ENCODE measurements at places on chromosomes 7 and 10.

DNA sequence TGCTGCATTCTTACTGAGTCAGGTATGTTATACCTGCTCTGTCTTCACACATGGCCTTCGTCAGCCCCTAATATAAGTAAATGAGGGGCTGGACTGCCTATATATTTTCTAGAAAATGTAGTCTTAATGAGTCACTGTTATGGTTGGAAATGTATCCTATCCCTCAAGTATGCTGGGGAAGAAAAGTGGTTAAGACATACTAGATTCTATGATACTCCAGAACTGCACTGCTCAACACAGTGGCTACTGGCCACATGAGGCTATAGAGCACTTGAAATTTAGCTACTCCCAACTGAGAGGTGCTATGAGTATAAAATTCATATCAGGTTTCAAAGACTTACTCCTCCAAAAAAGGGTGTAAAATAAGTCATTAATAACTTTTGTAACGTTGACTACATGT is 104.3 kb upstream of the STEAP1B start:
- no peak for DNase-seq

GRCh38 chr10:75640381-75640780 is 209.0 kb downstream of the LRMDA start:
- DNase-seq, result no peak

DNA sequence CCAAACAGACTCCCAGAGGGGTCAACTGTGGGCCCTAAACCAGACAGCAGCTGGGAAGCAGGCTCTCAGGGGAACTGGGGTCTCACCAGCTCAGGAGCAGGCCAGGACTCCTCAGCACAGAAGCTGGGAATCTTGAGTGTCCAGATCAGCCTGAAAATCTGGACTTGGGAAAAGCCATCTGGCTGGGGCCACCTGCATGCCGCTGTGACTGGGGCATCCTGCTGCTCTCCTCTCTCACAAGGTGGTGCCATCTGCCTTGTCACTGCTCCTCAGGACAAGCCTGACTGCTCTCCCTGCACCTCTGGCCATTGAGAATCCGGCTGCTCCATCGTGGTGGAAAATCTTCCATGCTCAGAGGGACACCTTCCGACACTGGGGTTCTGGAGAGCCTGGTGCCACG is 141.4 kb downstream of the PLPP4 start:
- no peak for DNase-seq

- DNase-seq, result no peak
Observed at GRCh38 chr7:108263425-108263824, 133.3 kb upstream of the LAMB4 start.

DNA sequence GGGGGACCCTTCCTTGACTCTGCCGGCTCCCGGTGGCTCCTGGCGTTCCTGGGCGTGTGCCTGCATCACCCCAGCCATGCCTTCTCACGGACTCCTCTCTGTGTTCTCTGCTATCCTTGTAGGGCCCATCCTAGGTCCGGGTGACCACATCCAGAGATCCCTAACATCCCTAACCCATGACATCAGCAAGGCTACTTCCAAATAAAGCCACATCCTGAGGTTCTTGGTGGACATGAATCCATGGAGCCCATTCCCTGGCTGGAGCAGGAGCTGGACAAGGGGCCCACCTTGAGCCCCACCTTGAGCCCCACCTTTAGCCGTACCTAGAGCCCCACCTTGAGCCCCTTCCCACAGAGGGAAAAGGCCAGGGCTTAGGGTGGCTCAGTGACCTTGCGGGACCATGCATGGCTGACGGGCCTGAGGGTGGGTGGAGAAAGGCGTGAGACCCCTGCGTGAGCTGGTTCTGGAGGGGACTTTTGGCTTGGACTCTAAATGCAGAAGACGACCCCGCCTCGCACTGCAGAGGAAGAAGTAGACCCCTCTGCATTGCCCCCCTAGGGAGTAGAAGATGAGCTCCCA is 58.5 kb upstream of the INPP5A start:
- DNase-seq, result no peak

DNA sequence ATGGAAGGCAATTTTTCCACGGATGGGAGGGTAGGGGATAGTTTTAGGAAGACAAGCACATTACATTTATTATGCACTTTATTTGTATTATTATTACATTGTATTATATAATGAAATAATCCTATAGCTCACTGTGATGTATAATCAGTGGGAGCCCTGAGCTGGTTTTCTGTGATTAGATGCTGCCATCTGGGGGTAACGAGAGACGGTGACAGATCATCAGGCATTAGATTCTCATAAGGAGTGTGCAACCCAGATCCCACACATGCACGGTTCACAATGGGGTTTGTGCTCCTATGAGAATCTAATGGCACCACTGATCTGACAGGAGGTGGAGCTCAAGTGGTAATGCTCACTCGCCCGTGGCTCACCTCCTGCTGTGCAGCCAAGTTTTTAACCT is 103.9 kb upstream of the STK17A start:
- DNase-seq, result no peak

DNA sequence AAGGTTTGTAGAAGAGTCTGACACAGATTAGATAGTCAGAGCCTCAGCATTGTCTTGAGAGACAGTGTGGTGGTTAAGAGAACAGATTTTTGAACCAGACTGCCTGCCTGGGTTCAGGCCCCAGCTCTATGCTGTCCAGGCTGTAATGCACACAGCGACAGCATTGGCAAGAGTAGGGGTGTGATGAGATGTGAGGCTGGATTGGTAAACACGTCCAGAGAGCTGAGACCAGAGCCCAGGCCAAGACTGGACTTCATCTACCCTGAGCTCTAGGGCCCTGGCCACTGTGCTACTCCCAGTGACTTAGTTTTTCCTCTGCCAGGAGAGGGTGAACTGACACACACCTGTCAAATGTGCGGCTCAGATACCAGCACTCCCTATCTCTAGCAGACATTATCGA is 360.4 kb downstream of the RPS24 start:
- DNase-seq, result no peak

DNA sequence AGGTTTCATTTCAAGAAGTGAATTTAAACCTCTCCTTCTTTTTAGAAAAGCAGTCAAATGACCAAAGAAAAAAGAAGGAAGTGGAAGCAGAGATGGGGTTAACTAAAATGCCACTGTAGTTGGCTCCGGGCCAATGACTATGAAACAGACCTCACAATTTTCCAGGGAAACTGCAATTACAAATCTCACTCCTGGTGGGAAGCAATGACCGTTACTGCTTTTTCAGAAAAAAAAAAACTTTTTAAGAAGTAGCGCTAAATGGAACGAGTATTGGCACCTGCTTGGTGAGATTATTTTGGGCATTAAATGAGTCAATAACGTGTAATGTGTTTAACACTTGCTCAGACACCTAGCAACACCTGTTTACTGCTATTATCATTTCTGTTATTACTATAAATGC is 1.2 kb downstream of the SFRP4 start:
- no peak for DNase-seq

DNA sequence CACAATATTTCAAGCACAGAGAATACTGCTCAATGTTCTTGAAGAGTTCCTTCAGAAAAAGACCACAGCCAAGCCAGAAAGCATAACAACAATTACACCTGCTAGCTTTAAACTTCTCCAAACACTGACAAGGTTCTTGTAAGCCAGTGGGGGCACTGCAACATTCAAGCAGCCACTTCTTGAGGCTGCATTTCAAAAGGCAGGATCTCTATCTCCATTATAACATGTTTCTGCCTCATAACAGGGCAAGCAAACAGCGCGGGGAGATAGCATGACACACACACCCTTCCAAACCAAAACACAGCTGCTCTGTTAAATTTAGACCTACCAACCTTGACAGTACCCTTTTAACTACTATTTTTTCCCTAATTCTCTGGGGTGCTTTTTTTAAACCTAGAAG is 30.8 kb downstream of the CHCHD3 start:
- peak; percentile 16 for DNase-seq

- DNase-seq, result no peak
Observed at GRCh38 chr7:16345979-16346958, 75.1 kb downstream of the CRPPA start.

DNA sequence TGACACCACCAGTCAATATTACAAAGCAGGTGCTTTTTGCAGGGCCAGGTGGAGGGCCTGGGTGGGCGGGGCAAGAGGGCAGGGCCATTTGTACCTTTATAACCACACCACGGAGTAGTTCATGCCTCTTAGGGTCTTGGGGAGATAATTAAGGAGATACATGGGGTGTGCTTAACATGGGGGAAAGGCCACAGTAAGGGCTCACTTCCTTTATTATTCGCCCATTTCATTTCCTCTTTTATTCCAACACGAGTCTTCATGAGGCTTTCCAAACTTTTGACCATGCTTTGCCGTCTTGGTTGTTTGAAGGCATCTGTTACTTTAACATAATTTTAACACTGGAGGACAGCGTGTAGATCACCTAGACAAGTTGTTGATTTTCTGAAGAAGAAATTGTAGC is 33.3 kb upstream of the LYZL2 start:
- no peak for DNase-seq

GRCh38 chr10:87503401-87503800 is 1.3 kb upstream of the MINPP1 start:
- DNase-seq, result no peak

DNA sequence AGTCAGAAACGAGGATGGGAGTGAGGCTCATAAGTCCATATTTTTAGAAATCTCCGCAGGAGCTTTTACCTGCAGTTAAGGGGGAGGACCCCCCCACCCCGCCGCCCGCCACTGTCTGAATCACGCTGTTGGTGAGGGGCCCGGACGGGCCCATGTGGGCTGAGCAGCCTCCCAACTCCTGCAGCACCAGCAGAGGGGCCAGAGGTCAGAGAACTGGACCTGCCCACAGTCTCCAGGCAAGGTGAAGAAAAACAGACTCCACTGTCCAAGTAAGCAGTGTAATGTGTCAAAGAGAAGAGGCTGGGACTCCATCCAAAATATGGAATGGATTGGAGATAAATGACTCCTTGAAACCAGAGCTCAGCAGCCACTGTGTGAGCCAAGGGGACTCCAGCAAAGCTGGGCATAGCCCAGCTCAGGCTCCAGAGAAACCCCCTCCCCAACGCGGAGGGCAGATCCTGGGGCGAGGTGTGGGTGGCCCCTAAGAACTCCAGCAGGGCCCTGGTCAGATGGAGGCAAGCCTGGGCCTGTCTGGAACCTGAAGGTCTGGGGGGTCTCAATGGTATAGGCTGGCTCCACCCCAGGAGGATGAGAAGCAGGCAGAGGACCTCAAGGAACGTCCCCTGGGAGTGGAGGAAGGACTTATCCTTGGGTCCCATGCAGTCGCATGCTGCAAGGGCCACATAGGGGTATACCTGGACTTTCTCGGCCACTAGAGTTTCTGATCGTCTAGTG is 128.5 kb upstream of the TNS3 start:
- no peak for DNase-seq

DNA sequence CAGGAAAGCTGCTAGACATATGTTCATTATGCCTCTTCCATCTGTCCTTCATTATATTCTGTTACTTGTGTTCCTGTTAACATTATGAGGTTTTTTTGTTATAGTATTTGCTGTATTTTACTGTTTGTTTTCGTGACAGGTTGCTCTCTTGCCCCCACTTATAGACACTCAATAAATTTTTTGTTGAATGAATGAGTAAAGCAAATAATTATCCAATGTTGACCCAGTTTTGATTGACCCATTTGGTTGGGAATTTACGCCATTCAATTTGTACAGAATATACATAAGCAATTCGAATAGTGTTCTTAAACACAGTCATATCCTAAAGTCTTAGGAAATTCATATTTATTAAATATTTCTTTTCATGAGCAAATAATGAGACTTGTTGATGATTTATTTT is 11.8 kb downstream of the CCSER2 start:
- DNase-seq, result no peak

GRCh38 chr7:17044861-17045260 is 163.1 kb upstream of the AGR3 start:
- DNase-seq, result no peak

GRCh38 chr10:97889461-97890265 is 40.0 kb downstream of the GOLGA7B start:
- peak; percentile 63 for DNase-seq

DNA sequence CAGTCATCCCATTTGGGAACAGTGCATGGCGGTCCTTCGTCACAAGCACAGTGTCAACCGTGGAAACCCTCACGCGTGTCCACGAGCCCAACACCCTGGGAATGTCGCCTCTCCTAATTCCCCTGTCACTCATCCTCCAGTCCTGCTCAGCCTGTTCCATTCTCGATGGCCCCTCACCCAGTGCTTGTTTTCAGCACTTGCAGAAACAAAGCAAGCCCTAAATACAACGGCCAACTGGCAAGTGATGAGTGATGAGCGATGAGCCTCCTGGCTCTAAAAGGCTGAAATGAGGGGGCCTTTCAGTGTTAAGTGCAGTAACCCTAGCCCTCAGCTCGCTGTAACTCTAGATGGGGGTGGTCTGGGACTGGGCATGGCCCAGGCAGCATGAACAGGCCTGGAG is 22.6 kb downstream of the NKX2-3 start:
- no peak for DNase-seq

GRCh38 chr10:61903221-61903927 is 1.9 kb downstream of the ARID5B start:
- DNase-seq, result no peak

- peak; percentile 46 for DNase-seq
Observed at GRCh38 chr10:30433730-30434272, at the start of gene MAP3K8. Gene MAP3K8 (plus strand): TSS chr10:30434184. CDS start chr10:30438939, 4,755 bp downstream.

DNA sequence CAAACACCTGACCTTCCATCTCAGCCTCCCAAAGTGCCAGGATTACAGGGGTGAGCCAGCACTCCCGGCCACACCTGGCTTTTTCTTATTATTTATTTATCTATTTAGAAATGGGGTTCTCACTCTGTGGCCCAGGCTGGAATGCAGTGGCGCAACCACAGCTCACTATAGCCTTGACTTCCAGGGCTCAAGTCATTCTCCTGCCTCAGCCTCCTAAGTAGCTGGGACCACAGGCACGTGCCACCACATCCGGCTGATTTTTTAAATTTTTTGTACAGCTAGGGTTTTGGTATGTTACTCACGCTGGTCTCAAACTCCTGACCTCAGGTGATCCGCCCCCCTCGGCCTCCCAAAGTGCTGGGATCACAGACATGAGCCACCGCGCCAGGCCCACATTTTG is 56.9 kb upstream of the MYL10 start:
- no peak for DNase-seq

DNA sequence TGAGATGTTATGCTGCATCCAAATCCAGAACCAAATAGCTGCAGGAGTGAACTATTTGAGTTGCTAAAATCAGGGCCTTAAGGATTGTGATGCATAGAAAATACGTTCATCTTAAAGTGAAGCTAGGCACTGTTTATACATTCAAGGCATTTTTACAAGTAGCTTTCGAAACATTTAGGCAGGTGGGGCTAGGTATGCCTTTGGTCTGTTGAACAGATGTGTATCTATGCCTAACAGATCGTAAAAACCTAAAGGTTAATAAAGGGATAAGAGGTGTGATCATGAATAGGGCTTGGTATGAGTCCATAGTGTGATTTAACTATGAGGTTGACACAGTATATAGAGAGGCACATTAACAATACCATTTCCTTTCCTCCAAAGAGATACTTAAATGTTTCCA is 262.5 kb downstream of the SEMA3D start:
- DNase-seq, result no peak

GRCh38 chr10:103839872-103840739 is 15.3 kb downstream of the SH3PXD2A start:
- DNase-seq, result no peak

Data from NT2/D1 (cell line).